ENCODE measurements at places on chromosomes 5 and 9.

- no peak for DNase-seq
Measured at GRCh38 chr5:2805080-2805479, 53.6 kb upstream of the IRX2 start.

- DNase-seq: no peak
Measured at GRCh38 chr5:131416729-131417128, 152.9 kb downstream of the CDC42SE2 start.

DNA sequence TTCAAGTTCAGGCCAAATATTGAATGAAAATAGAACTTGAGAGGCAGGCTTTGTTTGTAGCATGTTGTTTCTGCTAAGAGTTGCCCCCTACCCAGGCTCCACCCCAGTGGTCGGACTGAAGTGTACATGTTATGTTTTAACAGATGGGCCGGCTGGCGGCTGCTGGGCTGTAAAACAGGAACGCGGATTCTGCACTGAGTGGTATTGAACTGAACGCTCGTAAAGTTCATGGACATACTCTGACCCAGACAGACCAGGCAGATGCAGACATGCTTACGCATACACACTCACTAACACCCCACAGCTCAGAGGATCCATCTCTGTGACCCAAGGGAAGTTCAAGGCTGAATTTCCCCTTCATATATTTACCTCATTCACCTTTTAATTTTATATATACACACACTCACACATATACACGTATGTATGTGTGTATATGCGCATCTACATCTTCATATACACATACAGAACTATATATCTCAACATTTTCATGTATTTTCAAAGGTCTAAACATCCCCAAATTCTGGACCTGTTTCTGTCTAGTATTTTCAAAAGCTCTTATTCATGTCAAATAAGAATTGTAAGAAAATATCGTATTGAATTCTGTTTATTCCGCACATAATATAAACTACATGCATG is 1.4 kb downstream of the MARCHF3 start:
- peak; percentile 58 for DNase-seq

GRCh38 chr5:93164690-93165089 is 416.3 kb downstream of the NR2F1-AS1 start:
- DNase-seq: peak; percentile 94

- no peak for DNase-seq
Measured at GRCh38 chr9:34810187-34810524, 100.2 kb upstream of the CCL21 start.

DNA sequence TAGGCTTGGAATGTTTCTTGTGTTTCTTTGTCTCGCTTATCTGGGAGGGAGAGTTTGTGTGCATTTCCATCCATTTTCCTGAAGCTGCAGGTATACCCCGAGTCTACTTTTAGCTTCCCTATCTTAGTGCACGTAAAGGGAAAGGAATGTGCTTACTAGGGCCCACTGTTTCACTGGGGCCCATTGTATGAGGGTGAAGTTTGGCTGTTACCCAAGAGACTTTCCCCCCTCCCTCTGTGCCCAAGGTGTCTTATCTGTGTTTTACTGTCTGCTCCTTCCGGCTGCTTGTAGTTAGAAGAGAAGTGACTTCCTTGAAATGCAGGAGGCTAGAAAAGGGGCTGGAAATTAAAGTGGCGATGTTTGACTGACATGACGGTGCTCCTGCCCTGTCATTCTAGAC is 12.1 kb upstream of the BTNL3 start:
- DNase-seq: no peak

DNA sequence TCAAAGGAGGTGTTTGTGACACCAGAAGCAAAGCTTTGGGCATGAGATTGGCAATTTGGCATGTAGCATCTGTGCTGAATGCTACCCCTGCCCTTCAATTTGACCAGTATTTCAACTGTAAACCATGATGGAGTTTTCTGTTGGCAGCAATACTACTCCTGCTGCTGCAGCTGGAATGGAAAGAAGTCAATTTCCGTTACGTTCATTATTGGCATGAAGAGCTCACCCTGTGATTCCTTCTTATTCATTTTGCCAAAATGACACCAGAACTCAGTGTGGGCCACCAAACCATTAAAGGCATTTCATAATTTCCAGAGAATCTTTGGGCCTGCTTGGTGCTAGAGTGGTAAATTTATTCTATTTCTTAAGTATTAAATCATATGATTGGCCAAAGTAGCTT is 433.1 kb upstream of the DMAC1 start:
- no peak for DNase-seq

GRCh38 chr9:87710443-87710842 is 15.5 kb upstream of the CTSL start:
- no peak for DNase-seq

GRCh38 chr9:127204771-127205470 is 59.7 kb upstream of the GARNL3 start:
- peak; percentile 45 for DNase-seq

- no peak for DNase-seq
Measured at GRCh38 chr5:174807471-174807870, 83.1 kb downstream of the MSX2 start.

DNA sequence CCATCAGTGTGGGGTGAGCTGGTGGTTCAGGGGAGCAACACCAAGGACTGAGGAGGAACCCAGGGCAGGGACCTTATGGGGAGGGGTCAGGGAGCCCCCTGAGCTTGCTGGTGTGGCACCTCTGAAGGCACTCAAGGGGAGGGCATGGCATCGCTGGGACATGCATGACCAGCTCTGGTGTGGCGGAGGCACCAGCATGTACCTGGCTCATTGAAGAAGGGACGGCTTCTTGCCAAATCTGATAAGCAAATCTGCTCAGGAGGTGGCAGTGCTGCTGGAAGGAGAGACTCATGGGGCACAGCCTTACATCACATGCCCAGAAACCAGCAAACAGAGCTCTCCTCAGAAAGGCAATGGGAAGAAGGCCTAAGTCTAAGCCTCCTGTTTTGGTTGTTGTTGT is 421.8 kb downstream of the SEMA5A start:
- DNase-seq: no peak

- DNase-seq: peak; percentile 45
Measured at GRCh38 chr9:125460346-125460745, 198.7 kb downstream of the GAPVD1 start.

DNA sequence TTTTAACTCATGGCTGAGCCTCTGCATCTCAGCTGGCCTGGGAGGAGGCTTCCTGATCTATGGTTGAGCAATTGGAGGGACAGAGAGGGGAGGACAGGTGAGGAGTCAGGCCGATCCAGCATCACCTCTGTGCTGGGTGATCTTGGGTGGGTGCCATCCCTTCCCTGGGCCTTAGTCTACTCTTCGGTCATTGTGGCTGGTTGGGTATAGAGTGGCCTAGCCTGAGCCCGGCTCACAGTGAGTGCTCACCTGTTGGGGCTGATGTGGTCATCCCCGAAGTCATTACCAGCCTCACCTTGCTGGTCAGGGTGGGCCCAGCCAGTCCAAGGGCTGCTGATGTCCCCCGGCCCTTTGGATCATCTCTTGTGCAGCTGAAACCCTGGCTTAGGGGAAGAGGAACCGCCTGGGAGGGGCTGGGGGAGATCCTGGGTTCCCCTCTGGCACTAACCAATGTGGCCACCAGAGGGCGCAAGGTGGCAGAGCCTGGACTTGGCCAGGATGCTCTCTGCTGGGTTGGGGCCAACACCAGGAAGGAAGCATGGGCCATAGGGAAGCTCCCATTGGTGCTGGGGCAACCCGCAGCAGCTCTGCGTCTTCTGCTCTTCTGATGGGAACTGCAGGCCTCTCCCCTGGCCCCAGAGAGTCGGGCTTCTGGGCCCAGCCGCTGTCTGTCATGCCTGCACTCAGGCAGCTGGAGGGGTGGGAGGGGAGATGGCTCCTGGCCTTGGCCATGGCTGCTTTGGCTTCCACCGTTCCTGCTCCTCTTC is 17.3 kb upstream of the ODF2 start:
- DNase-seq: peak; percentile 80

DNA sequence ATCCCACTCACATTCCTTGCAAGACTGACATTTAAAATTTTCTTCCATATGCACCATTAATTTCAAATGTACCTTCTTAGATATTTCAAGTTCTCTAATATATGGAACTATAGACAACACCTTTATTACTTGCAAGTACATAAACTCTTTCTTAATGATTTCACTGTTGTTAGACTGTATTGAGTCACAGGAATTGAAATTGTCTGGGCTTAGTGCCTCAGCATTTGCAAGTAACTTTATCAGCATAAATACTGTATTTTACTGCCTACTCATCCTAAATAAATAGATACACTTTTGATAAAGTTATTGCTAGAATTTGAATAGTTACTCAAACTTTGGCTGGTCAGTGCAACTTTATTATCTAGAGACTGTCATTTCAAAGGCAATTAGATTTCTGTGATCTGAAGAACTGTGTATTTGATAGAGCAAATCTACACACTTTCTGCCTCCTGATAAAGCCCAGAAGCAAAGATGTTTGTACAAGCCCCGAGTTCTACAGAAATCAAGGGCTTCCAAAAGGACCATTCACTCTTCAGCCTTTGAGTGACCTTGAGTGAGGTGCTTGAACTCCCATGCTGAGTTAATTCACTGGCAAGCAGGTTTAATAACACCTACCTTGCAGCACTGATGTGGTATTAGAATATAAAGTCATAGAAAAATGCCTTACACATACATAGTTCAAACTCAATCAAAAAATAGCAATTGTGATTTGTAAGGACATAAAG is 91.6 kb downstream of the COX7C start:
- DNase-seq: no peak

GRCh38 chr5:26649000-26649399 is 389.4 kb downstream of the CDH9 start:
- DNase-seq: no peak

DNA sequence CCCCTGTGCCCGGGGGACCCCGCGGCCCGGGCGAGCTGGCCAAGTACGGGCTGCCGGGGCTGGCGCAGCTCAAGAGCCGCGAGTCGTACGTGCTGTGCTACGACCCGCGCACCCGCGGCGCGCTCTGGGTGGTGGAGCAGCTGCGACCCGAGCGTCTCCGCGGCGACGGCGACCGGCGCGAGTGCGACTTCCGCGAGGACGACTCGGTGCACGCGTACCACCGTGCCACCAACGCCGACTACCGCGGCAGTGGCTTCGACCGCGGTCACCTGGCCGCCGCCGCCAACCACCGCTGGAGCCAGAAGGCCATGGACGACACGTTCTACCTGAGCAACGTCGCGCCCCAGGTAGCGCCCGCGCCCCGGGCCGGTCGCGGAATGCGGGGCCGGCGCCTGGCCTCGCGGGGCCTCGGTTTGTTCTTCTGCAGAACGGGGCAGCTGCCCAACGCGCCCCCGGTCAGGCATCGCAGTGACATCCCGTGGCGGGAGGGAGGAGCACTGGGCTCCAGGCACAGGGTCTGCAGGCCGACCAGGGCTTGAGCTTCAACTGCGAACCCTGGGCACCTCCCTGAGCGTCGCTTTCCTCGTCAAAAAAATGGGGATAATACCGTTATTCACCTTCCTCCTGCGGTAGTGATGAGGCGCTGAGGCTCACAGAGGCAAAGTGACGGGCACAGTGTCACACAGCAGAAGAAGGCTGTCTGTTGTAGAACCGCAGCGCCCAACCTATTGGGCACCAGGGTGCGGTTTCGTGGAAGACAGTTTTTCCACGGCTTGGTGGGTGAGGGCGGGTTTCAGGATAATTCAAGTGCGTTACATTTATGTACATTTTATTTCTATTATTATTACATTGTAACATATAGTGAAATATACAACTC is 777 bp downstream of the ENDOG start:
- DNase-seq: no peak

GRCh38 chr5:97525780-97526179 is 342.7 kb upstream of the RIOK2 start:
- DNase-seq: no peak

- no peak for DNase-seq
Measured at GRCh38 chr5:80930940-80931339, 29.2 kb upstream of the RASGRF2 start.
